ENCODE measurements at places on chromosomes 16 and 17.

GRCh38 chr17:56700919-56701420, 107.5 kb downstream of the NOG start:
- DNase-seq: no peak

DNA sequence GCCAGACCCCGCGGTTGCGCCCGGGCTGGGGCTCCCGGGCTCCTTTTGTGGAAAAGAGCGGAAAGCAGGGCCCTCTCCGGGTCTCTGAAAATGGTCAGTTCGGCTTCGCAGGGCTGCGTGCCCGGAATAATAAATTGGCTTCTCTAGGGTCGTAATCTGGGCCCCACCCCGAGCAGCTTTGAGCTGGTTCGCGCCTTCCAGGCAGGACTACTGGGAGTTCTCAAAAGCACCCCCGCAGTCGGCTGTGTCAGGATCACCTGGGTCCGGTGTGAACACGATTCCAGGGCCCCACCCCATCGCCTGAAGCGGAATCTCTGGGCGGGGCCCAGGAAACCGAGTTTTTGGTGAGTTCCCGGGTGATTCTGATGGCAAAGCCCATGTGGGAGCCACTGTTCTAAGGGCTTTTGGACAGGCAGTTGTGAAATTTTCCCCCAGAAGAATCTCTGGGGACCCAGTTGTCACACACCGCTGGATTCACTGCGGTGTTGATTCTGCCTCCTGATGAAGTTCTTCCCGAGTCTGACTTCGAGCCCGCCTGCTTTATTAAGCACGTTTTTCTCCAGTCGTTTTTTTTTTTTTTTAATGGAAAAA, 77.0 kb downstream of the MRC2 start:
- peak; percentile 45 for DNase-seq

GRCh38 chr16:84232969-84233368, 6.8 kb downstream of the KCNG4 start:
- DNase-seq: no peak

GRCh38 chr17:70172923-70173322, 3.6 kb downstream of the KCNJ2 start:
- DNase-seq: no peak

DNA sequence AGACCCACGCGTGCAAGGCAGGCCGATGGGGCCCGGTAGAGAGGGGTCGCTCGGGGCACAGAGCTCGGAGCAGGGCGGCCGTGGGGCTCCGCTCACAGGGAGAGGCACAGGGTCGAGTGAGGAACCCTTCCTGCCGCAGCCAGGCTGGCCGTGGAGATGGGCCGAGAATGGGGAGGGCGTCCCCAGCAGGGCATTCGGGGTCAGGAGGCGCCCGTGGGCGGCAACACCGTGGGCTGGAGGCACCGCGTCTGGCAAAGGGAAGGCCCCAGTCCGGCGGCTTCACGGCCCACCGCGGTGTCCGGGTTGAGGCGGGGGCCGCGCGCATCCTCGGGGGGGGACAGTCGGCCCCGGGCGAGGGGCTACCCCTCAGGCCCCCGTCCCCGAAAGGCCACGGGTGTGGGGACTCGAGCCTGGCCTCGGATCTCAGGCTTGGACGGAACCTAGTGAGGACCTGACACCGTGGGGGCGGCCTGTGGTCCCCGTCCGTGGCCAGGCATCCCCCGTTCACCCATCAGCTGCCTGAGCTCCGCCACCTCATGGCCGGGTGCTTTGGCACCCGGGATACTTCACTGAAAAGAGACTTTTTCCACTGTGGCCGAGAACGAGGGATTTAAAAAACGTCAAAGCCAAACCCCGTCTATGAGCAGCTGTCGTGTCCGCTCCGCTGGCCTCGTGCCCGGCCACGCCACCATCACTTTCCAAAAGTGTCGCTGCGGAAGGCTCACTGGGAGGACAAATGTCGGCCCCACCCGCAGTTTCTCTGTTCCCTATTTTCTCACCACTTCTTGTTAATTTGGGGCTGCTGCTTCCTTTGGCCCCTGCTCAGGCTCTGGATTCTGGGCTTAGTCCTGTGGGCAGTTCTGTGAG, 73.6 kb downstream of the METRNL start:
- DNase-seq: no peak

DNA sequence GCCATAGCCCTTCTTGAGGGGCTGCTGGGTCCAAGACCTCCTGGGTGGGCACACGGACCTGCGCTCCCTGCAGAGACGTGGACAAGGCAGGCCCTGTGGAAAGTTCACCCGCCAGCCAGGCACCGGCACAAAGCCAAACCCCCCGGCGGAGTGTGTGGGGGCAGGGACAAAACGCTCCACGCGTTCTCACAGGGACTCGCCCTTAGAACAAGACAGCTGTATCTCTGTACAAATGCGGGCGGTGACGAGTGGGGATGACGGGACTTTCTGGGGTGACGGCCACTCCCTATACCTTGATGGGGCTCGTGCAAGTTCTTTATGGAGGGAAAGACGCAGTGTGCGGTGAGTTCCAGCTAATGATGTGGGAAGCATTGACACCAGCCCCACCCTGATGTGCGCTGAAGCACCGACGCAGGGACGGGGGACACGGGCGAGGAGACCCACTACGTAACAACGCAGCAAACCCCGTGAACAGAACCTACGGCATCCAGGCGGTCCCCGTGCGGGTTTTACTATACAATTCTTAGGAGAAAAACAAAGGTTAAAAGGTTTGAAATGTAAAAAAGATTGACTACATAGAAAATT, 49.4 kb downstream of the LMF1 start:
- DNase-seq: no peak

DNA sequence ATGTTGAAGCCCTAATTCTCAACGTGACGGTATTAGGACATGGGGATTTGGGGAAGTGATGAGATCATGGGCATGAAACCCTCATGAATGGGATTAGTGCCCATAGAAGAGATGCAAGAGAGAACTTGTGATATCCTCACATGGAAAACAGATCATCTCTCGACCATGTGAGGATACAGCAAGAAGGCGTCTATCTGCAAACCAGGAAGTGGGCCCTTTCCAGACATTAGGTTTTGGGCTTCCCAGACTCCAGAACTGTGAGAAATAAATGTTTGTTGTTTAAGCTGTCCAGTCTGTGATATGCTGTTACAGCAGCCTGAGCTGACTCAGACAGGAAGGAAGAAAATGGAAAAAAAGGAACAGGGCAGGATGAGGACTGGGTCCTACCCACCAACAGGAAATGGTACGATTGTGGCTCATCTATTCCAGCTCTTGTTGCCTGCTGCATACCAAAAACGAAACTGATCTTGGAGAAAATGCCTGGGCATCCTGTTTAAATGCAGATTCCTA, 21.9 kb upstream of the SSTR2 start:
- DNase-seq: peak; percentile 88

GRCh38 chr17:40348136-40348504, 16.4 kb downstream of the GJD3 start:
- no peak for DNase-seq
